ENCODE measurements at places on chromosomes 4 and X. TPM values are rescaled to one million over a fixed set of nuclear protein-coding genes. Genes with fewer than 3 reads are reported as not detected.

The PAGE5 gene
- 0.67 TPM for total RNA-seq

DNA sequence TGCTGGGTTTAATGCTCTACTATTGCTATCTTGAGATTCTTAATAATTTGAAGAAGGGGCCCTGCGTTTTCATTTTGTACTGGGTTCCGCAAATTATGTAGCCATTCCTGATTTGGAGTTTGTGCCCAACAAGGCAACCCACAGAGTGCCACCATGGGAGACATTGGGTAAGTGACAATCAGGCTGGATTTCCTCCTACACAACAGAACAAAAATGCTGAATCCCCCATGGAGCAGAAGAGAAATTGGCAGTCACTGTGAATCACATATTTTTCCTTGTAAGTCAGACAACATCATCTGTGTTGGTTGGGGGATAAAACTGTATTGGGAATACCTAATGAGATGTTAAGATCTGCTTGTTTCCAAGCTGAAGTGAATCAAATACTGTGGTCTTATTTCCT, 80.9 kb downstream of the CNGA2 start:
- H3K4me3 ChIP-seq, result no peak overlapping the region
- no peak for DNase-seq
- no peaks in the 10 kb centered on the region for H3K27me3 ChIP-seq
- no peaks in the 10 kb centered on the region for H3K4me1 ChIP-seq

GRCh38 chrX:10892621-10893225, 218.4 kb upstream of the HCCS start:
- no peak overlapping the region for H3K27ac ChIP-seq
- no peaks in the 10 kb centered on the region for H3K4me1 ChIP-seq

The CENPE gene
- 2.4 TPM for total RNA-seq

The CXorf49 gene
- total RNA-seq, result not detected
